ENCODE measurements at places on chromosomes 1 and 21.

- no peak for DNase-seq
Observed at GRCh38 chr1:11797525-11798216, 8.1 kb downstream of the MTHFR start.

- no peak for DNase-seq
Observed at GRCh38 chr1:55311979-55312378, 96.8 kb upstream of the USP24 start.

GRCh38 chr1:20552728-20553445 is 514 bp downstream of the FAM43B start:
- DNase-seq, result no peak

- DNase-seq, result no peak
Observed at GRCh38 chr1:226902601-226903000, 32.2 kb downstream of the PSEN2 start.

DNA sequence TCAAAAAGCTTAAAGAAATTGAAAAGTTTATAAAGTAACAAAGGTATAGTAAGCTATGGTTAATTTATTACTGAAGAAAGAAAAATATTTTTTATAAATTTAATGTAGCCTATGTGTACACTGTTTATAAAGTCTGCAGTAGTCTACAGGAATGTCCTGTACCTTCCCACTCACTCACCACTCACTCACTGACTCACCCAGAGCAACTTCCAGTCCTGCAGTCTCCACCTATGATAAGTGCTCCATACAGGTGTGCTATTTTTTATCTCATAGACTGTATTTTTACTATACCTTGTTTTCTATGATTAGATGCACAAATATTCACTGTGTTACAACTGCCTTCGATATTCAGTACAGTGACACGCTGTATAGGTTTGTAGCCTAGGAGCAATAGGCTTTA is 106.6 kb downstream of the NR5A2 start:
- DNase-seq, result no peak

GRCh38 chr1:245615001-245615400 is 460.2 kb downstream of the KIF26B start:
- DNase-seq, result peak; percentile 25

DNA sequence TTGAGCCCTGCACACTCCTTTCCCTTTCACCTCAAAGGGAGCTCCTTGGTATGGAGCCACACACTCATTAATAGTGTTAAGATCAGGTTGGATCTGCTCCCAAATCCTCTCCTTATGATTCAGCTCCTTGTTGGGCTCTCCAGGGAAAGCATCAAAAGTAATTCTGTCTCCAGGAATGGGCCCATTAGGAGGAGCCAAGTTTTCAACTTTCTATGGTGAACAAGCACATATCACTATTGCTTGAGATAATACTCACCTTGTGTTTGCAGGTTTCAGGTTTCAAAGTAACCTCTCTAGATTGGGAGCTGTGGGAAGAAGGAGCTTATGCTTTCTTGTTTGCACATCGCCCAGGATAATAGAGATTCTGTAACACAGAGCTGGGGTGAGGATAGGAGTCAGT is 164.8 kb downstream of the TNFSF18 start:
- DNase-seq, result peak; percentile 79

GRCh38 chr1:177383715-177384114 is 213.0 kb downstream of the BRINP2 start:
- DNase-seq, result peak; percentile 3

DNA sequence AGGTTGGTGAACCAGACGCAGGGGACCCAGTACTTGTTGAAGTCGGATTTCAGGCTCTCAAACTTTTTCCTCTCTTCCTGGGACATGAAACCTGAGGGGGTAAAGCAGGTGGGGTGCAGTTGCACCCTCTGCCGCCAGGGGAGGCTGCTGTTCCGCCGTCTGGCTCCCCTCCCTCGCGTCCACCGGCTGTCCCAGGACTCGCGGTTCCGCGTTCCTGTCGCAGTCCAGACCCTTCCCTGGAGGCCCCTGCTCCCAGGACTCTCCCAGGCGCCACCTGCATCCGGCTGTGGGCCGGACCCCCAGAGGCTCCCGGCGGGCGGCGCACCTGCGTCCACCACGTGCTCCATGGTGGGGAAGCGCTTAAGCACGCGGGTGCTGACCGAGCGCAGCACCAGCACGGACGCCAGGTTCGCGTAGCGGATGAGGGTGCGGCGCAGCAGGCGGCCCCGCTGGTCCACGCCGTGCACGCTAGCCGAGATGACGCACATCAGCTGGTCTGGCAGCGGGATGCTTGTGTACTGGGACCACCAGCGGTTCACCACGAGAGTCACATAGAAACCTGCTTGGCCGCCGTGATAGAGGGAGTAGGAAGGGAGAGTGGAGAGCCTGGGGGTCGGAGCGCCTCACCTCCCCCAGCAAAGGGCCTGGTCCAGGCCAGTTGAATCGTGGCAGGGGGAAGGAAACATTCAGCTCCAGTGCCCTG is 1.7 kb downstream of the BEST4 start:
- peak; percentile 41 for DNase-seq

DNA sequence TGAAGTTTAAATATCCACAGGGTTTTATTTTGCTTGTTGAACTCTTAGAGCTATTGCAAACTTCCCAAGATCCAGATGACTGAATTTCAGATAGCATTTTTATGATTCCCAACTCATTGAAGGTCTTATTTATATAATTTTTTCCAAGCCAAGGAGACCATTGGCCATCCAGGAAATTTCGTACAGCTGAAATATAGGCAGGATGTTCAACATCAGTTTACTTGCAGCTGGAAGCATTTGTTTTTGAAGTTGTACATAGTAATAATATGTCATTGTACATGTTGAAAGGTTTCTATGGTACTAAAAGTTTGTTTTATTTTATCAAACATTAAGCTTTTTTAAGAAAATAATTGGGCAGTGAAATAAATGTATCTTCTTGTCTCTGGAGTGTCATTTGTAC is 32.8 kb upstream of the DDR2 start:
- DNase-seq, result no peak

DNA sequence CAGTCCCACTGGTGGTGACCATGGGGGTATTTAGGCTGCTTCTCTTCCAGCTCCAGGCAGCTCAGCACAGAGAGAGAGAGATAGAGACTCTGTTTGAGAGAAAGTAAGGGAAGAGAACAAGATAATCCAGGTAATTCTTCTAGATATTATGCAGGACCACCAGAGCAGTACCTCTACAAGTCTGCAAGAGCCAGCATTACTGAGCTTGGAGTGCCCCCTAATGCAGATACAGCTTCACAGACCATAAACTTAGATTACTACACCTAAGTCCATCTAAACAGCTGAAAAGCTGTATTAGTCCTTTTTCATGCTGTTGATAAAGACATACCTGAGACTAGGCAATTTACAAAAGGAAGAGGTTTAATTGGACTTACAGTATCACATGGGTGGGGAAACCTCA is 570.3 kb downstream of the LRRIQ3 start:
- DNase-seq, result no peak

- DNase-seq, result no peak
Observed at GRCh38 chr1:221992427-221992826, 250.5 kb upstream of the DUSP10 start.

DNA sequence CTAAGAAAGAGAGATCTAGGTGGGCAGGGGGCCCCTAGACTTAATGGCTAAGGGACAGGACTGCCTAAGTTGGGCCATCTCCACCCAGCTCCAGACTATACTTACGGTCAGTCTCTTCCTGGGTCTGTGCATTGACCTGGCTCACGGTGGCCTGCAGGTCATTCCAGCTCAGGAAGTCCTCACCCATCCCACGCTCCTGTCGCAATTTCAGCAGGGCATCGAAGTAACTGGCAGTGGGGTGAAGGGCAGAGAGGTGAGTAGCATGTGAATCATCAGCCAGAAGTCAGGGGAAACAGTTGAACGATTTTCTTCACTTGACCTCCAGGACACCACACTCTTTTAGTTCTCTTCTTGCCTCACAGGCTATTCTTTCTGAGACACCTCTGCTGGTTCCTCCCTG is 20.5 kb downstream of the IQGAP3 start:
- no peak for DNase-seq

- peak; percentile 39 for DNase-seq
Observed at GRCh38 chr1:81950591-81951244, 150.0 kb downstream of the ADGRL2 start.

- no peak for DNase-seq
Observed at GRCh38 chr1:94864821-94865220, 44.7 kb downstream of the SLC44A3 start.

- DNase-seq, result peak; percentile 33
Observed at GRCh38 chr21:37370152-37371040, 3.8 kb downstream of the DYRK1A start.

DNA sequence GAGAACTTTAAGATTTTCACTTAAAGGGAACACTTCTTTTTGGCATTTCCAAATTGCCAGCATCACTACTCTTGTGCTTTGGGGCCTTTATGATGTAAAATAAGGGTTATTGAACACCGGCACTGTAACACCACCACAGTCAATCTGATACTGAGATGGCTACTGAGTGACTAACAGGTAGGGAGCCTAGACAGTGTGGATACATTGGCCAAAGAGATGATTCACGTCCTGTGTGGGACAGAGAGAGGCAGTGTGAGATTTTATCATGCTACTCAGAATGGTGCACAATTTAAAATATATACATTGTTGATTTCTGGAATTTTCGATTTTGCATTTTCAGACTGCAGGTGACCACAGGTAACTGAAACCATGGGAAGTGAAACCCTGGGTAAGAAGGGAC is 261.6 kb downstream of the SPATA17 start:
- DNase-seq, result no peak

DNA sequence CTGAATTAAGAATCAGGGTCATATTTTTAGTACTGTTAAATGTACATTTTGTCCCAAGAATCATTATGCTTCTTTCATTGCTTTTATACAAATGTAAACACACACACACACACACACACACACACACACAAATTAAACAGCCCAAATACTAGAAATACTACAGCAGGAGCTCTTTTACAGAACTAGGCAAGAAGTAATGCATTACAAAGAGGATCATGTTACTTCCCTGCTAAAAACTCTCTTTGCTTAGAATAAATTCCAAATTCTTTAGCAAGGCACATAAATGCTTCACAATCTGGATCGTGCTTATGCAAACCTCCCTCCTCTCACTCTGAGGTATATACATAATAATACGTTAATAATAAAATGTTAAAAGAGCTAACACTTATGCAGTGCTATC is 720.4 kb upstream of the ADGRL4 start:
- DNase-seq, result no peak

- peak; percentile 70 for DNase-seq
Observed at GRCh38 chr1:120178799-120179756, 2.8 kb upstream of the SEC22B start.

- peak; percentile 88 for DNase-seq
Observed at GRCh38 chr21:39660191-39660980, 47.6 kb downstream of the B3GALT5 start.

DNA sequence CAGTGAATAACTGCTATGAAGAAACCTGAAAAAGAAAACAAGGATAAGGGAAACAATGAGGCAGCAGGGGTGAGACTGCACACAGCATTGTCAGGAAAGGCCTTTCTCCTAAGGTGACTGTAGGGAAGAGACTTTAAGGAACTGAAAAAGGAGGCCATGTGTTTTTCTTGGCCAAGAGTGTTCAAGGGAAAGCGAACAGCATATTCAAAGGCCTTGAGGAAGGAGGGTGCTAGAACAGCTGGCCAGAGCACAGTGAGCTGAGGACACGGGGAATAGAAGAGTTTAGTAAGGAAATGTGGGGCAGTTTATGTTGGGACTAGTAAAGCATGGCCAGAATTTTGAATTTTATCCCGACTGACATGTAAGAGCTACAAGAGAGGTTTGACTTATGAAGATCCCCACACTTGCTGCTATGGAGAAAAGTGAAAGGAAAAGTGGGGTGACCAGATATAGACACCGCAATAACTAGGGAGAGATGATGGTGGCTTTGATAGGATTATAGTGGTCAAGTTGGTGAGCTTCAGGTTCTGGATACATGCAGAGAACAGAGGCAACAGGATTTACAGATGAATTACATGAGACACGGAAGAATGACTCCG is 1.4 kb downstream of the RWDD2B start:
- DNase-seq, result no peak

DNA sequence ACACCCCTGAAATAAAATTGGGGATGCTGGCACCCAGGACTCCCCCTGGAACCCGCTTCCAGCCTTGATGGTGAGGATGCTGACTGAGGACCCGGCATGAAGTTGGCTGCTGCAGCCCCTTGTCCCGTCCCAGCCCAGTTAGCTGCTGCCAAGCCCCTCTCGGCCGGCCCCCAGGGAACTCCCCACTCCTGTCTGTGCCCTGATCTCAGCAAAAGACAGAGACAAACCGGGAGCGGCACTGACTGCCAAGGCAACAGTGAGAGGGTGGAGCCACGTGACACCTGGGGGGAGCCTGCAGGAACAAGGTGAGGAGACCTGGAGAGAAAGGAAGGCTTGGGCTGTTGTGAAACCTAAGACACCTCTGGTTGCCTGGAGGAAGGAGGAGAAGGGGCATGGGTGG is 24.7 kb downstream of the CASZ1 start:
- no peak for DNase-seq

- DNase-seq, result no peak
Observed at GRCh38 chr1:157313240-157313807, 175.1 kb upstream of the ETV3 start.

GRCh38 chr1:199898654-199899053 is 128.9 kb upstream of the NR5A2 start:
- DNase-seq, result peak; percentile 4

- peak; percentile 65 for DNase-seq
Observed at GRCh38 chr1:153790313-153790965, 15.2 kb downstream of the SLC27A3 start.

- peak; percentile 21 for DNase-seq
Observed at GRCh38 chr1:38246955-38247952, 200.7 kb upstream of the POU3F1 start.

DNA sequence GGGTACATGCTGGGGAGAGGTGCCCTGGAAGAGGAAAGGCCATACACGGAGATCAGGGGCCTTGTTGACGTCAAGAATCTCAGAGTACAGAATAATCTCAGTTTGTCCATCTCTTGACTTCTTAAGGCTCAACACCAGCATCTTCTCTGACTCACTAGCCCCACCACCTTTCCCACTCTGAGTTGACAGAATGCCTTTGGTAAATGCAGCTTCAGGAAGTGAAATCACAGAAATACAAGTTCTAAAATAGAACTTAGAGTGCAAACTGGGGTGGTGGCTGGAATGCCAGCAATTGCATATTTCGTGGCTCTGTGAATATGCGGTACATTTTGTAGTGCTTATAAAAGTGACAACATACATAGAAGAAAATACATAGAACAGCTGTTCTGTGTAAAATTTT is 1.6 kb downstream of the COG2 start:
- DNase-seq, result peak; percentile 33

DNA sequence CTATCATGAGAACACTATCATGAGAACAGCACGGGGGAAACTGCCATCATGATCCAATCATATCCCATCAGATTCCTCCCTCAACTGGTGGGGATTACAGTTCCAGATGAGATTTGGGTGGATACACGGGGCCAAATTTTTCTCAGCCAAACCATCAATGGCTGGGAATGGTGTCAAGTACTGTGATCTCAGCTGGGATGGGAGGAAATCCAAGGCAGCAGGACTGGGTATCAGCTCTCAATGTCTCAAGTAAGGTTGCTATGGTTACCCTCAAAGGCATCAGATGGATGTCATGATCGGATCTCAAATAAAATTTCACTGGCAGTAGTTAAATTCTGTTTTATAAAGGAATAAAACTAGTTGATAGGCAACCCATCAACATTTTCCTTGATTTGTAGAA is 399.0 kb downstream of the KCNT2 start:
- DNase-seq, result peak; percentile 13

GRCh38 chr1:189644970-189645369 is 832.7 kb downstream of the BRINP3 start:
- DNase-seq, result no peak

Data from fibroblast of upper back skin (primary cell).